ENCODE measurements at places on chromosomes 12 and 14. TPM values are rescaled to one million over a fixed set of nuclear protein-coding genes. Genes with fewer than 3 reads are reported as not detected.

GRCh38 chr12:575948-576614, 87.2 kb downstream of the NINJ2 start:
- H3K27me3 ChIP-seq: no peaks in the 10 kb centered on the region
- no peak overlapping the region for H3K4me3 ChIP-seq
- H3K27ac ChIP-seq: no peak overlapping the region
- peak; percentile 41 for DNase-seq
- H3K4me1 ChIP-seq: peaks cover 11% of the 10 kb centered on the region
- H3K36me3 ChIP-seq: no peaks in the 10 kb centered on the region

DNA sequence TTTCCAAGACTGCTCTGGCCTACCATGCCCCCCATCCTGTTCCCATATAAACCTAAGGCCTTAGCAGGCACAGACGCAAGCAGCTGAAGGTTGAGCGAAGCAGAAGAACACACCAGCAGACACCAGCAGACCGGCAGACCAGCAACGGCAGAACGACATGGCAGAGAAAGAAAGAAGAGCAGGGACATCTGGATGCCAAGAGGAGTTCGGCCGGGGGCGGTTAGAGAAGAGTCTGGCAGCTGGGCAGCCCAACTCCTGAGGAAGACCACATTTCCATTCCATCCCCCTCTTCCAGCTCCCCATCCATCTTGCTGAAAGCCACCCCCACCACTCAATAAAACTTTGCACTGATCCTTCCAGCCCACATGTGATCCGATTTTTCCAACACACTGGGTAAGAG, 5.2 kb upstream of the ST8SIA1 start:
- DNase-seq: no peak
- no peak overlapping the region for H3K4me3 ChIP-seq

- no peak for DNase-seq
- no peaks in the 10 kb centered on the region for H3K4me1 ChIP-seq
- H3K27me3 ChIP-seq: peaks cover 8% of the 10 kb centered on the region
Observed at GRCh38 chr14:77123381-77124325, 17.9 kb downstream of the ZDHHC22 start.

- H3K36me3 ChIP-seq: peaks cover 11% of the 10 kb centered on the region
- DNase-seq: no peak
- H3K4me1 ChIP-seq: no peaks in the 10 kb centered on the region
- H3K4me3 ChIP-seq: no peak overlapping the region
Observed at GRCh38 chr12:103986829-103987228, 21.2 kb downstream of the TDG start.

- H3K27ac ChIP-seq: no peak overlapping the region
- H3K27me3 ChIP-seq: no peaks in the 10 kb centered on the region
- peak; percentile 49 for DNase-seq
- no peaks in the 10 kb centered on the region for H3K36me3 ChIP-seq
- H3K4me1 ChIP-seq: no peaks in the 10 kb centered on the region
Observed at GRCh38 chr12:47343684-47344567, 264.2 kb upstream of the AMIGO2 start.

GRCh38 chr14:103546652-103547454, 15.6 kb downstream of the BAG5 start:
- peaks cover 31% of the 10 kb centered on the region for H3K4me1 ChIP-seq
- H3K27ac ChIP-seq: no peak overlapping the region
- no peaks in the 10 kb centered on the region for H3K36me3 ChIP-seq
- no peak for DNase-seq

GRCh38 chr12:80937391-80938238, at the start of gene LIN7A:
LIN7A (minus strand) TSS chr12:80937934; CDS start chr12:80937722, 212 bp downstream.
- DNase-seq: peak; percentile 46
- peaks cover 3% of the 10 kb centered on the region for H3K4me1 ChIP-seq
- no peaks in the 10 kb centered on the region for H3K27me3 ChIP-seq
- peak within 1 kb of the TSS; percentile 90 for H3K4me3 ChIP-seq

- DNase-seq: peak; percentile 78
- H3K36me3 ChIP-seq: no peaks in the 10 kb centered on the region
- H3K4me1 ChIP-seq: peaks cover 36% of the 10 kb centered on the region
Observed at GRCh38 chr12:65533177-65533883, 254.8 kb downstream of the MSRB3 start.

DNA sequence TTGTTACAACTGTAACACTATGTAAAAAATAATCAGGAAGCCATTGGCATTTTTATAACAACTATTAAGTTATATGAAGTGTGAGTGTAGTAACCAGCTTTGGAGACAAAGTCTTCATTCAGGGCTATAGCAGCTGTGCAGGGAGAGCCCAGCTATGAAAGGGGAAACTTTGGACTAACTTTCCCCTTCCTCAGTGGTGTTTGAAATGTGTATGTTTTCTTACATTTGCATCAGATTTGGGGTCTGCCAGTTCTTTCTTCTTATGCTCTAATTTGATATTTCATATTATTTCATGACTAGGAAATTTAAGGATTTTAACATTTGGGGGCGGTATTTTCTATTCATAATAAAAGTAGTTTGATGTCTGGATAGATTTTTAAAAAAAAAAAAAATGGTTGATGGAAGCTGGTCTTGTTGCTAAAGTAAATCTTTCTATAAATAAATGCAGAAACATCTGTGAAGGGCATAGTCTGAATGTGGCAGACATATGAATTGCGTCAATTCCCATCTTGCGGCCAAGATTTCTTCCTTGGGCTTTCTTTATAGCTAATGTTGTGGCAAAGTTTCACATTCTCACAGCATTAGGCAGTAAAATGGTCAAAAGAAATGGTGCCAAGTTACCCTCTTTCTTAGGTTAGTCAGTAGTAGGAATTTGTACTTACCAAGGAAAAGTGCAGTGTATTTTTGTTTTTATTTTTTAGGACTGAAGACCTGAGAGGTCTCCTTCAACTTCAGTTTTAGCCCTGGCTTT, 35.6 kb downstream of the RASSF8 start:
- H3K27ac ChIP-seq: peak overlapping the region; percentile 64
- no peak overlapping the region for H3K4me3 ChIP-seq
- no peaks in the 10 kb centered on the region for H3K27me3 ChIP-seq
- peaks cover 8% of the 10 kb centered on the region for H3K4me1 ChIP-seq

DNA sequence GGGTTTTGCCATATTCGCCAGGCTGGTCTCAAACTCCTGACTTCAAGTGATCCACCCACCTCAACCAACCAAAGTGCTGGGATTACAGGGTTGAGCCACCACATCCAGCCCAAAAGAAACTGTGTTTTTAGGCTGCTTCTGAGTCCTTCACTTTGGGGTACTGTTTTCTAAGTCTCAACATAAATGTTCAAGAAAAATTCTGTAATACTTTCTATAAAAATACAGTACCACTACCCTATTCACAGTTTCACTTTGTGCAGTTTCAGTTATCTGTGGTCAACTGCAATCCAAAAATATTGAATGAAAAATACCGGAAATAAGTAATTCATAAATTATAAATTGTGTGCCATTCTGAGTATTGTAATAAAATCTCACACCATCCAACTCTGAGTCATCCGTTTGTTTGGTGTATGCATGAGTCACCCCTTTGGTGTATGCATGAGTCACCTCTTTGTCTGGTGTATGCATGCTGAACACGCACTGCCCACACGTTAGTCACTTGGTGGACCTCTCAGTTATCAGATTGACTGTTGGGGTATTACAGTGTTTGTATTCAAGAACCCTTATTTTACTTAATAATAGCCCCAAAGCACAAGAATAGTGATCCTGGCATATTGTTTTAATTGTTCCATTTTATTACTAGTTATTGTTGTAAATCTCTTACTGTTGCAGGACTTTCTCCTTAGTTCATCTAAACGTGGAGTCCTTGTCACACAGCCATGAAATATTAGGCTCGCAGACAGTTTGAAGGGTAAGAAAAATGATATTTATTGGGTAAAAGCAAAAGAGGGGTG, 190.2 kb downstream of the FSCB start:
- H3K27ac ChIP-seq: no peak overlapping the region
- DNase-seq: peak; percentile 98
- no peaks in the 10 kb centered on the region for H3K36me3 ChIP-seq

DNA sequence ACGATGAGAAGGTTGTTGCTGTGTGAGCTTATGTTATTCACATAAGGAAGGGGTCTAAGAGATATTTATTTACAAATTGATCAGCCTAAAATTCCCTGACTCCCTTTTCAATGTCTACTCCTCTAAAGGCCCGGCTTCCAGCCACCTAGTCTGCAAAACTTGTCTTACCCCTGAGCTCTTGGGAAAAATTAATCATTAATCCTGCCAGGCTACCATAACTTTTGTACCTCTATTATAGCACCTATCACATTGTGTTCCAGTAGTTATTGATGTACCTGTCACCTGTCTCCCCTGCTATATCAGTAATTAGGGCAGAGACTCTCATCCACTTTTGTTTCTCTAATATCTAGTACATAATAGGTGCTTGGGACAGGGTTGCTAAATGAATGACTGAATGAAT, 29.3 kb upstream of the FRS2 start:
- no peak overlapping the region for H3K27ac ChIP-seq
- H3K27me3 ChIP-seq: no peaks in the 10 kb centered on the region
- no peaks in the 10 kb centered on the region for H3K36me3 ChIP-seq
- no peak overlapping the region for H3K4me3 ChIP-seq
- DNase-seq: no peak
- no peaks in the 10 kb centered on the region for H3K4me1 ChIP-seq

GRCh38 chr14:65650826-65651225, 238.3 kb downstream of the FUT8 start:
- DNase-seq: no peak
- no peaks in the 10 kb centered on the region for H3K27me3 ChIP-seq
- no peak overlapping the region for H3K27ac ChIP-seq
- no peaks in the 10 kb centered on the region for H3K36me3 ChIP-seq

SIX1 gene
- total RNA-seq: 1.8 TPM

NGDN gene
- total RNA-seq: 51.9 TPM

OR6C2 gene
- not detected for total RNA-seq

ABHD12B gene
- total RNA-seq: under 0.01 TPM

ZNF605 gene
- 15.2 TPM for total RNA-seq

TBX5 gene
- total RNA-seq: 16.8 TPM

KITLG gene
- 64.6 TPM for total RNA-seq
